ENCODE measurements at places on chromosomes 12 and 14.

DNA sequence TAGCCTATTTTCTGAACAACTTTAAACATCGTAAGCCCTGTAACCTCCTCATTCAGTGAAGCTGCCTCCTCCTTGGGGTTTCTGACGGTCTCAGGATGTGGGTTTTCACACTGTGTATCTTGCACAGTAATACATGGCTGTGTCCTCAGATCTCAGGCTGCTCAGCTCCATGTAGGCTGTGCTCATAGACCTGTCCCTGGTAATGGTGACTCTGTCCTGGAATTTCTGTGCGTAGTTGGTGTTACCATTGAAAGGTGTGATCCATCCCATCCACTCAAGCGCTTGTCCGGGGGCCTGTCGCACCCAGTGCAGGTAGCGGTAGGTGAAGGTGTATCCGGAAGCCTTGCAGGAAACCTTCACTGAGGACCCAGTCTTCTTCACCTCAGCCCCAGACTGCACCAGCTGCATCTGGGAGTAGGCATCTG lies 980.5 kb downstream of the TMEM121 start:
- peak; percentile 74 for DNase-seq

DNA sequence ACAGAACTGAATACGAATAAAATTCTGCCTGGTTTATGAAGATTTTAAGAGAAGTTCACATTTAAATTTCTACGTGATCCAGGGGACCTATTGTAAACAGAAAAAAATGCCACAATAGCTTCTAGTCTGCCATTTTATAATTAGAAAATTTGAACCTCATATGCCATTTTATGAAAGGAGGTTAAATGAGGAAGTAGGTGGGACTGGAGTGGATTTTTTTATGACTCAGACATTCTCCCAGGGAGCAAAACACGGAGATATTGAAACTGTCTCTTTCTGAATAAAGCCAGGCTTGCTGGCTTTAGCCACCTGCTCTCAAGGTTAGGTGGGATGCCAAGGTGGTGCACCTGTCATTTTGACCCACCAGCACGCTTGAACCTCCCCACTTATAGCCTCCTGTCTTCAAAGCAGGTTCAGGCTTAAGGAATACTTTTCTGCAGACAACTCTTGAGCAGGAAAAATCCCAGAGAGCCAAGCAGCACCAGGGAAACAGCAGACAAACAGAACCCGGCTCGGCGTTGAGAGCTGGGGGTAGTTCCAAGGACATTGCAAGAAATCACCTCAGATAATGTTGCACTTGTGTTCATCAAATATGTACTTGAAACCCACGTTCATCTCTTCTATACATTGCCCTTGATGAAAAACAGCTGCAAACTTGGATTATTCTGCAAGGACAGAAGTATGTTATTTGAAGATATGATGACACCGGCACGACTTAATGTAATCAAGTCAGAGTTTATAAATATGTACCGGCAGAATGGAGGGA lies 203.7 kb downstream of the PPM1H start:
- DNase-seq = no peak

DNA sequence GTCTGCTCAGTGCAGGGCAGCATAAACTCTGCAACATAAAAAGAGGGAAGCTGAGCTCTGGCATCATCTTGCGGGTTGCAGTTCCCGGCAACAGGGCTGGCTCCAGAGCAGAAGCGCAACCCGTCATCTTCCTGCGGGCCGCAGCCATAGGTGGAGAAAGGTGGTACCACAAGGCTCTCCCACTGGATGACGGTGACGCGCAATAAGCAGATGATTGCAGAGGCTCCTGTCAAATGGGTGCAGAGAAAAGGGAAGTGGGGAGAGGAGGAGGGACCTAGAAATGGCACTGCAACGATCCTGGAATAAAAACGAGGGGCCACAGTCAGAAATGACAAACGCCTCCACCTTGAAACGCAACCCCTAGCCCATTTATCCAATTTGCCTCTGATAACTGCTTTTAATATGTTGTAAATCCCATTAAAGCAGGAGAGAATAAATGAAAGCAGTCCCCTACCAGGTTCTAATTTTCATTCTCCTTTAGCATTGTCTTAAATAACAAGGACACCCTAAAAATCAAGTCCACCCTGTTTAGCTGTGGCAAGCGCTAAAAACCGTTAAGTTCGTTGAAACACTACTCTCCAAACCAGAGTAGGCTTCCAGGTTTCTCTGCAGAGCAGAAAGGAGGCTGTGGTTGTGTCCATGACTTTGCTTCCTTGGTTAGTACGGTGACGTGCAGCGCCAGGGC lies 30.9 kb upstream of the TUBA1C start:
- DNase-seq = peak; percentile 33

GRCh38 chr12:68121143-68121542 lies 38.4 kb downstream of the IFNG start:
- no peak for DNase-seq

DNA sequence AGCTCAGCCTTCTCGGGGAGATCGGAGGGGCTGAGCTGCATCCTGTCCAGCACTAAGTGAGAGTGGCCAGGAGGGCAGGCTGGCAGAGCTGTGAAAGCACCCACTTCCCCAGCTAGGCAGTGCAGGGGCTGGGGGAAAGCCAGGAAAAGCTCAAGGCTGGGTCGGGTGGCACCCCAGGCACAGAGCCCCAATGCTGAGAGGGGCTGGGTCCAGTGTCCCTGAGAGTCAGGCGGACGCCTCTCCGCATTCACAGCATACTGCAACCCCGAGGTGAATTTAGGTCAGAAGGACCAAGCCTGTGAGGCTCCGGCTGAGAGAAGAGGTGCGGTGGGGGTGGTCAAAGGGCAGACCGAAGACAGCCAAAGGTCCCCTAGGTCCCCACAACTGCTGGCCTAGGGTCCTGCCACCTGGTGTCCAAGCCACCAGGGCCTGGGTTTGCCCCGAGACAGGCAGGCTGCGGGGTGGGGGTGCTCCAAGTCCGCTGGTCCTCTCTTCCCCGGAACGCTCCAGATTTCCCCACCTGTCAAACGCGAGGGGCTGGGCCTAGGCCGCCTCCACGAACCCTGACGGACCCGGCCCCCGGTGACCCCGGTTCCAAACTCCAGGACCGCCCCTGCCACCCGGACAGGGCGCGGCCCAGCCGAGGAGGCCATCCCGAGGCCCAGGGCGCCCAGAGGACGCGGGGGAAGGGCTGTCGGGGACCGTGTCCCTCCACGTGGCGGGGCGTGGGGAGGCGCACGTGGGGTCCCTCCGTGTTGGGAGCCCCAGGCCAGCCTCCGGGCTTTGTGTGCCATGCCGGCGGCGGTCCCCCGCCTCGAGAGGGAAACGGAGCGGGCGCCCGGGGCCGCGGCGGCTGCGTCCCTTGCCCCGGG lies 527 bp downstream of the CAMKK2 start:
- DNase-seq = no peak

- peak; percentile 73 for DNase-seq
Observed at GRCh38 chr12:49288412-49288853, 6.5 kb upstream of the PRPH start.

DNA sequence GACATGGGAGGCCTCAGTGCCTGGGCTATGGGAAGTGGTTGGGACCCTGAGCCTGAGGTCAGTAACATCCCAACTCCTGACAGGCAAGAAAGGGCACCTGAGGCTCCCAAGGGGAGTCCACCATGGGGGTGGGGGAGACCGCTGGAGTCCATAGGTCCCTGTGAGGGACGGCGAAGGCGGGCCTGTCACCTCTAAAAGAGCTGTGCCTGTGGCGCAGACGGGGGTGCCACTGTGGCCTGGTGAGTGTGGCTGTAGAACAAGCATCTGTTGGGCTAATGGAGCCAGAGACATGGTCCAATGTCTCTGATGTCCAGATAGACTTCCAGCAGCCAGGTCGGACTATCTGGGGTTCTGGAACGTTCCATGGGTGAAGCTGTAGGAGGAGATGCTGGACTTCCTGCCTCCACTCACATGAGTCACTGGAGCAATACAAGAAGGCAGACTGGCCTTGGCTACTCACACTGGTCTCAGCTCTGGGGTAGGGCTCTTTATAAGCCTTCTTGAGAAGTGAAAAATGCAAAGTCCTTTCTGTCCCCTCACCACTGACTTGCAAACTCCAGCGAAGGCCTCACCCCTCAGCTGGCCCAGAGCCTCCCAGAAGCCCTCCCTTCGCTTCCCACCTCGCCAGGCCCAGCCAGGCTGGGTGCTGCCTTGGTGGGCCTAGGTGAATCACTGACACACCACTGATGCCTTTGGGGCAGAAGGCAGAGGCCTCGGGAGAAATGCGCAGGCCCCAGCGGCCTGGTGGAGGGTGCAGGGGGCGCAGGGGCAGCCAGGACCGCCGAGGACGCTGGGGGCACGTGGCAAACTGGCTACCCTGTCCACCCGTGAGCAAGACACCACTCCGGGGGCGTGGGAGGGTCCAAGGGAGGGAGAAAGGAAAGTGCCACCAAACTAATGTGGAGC lies 1.1 kb upstream of the TRAF3 start:
- DNase-seq = no peak
